Subcutaneous preadipocyte (primary cell): ENCODE measurements at places on chromosomes 2 and 18. TPM values are rescaled to one million over a fixed set of nuclear protein-coding genes. Genes with fewer than 3 reads are reported as not detected.

The ACKR3 gene
- total RNA-seq = 1.2 and 5.5 TPM in 2 replicates

The GAREM1 gene
- 7.2 and 8.1 TPM in 2 replicates for total RNA-seq

The CYP27A1 gene
- 0.98 and 3.7 TPM in 2 replicates for total RNA-seq

The POTEJ gene
- total RNA-seq = not detected in 2 replicates

The PRKAG3 gene
- total RNA-seq = 0.37 TPM in 1 of 2 replicates, not detected in the other

The SPR gene
- 15.6 and 16.2 TPM in 2 replicates for total RNA-seq

The CNTNAP5 gene
- total RNA-seq = not detected in 2 replicates

The TDRD15 gene
- total RNA-seq = not detected in 2 replicates

The HOXD12 gene
- total RNA-seq = not detected in 2 replicates

The ADGRF3 gene
- under 0.01 and 2.5 TPM in 2 replicates for total RNA-seq

The IL1R2 gene
- 0.39 and 1.1 TPM in 2 replicates for total RNA-seq

The C18orf54 gene
- 3.7 and 5.3 TPM in 2 replicates for total RNA-seq

The PLEKHH2 gene
- 4.0 and 4.3 TPM in 2 replicates for total RNA-seq

The VSNL1 gene
- total RNA-seq = 0.20 TPM in 1 of 2 replicates, not detected in the other

The ABCG8 gene
- not detected in 2 replicates for total RNA-seq

The POTEI gene
- total RNA-seq = not detected in 2 replicates
